Karpas-422 (cell line): ENCODE measurements at places on chromosomes 3 and 15. TPM values are rescaled to one million over a fixed set of nuclear protein-coding genes. Genes with fewer than 3 reads are reported as not detected.

IL17RC gene
- total RNA-seq, result 0.54 and 2.5 TPM in 2 replicates

- no peak for DNase-seq
These were observed 52.7 kb downstream of the TFG start for GRCh38 chr3:100761951-100762350.

DNA sequence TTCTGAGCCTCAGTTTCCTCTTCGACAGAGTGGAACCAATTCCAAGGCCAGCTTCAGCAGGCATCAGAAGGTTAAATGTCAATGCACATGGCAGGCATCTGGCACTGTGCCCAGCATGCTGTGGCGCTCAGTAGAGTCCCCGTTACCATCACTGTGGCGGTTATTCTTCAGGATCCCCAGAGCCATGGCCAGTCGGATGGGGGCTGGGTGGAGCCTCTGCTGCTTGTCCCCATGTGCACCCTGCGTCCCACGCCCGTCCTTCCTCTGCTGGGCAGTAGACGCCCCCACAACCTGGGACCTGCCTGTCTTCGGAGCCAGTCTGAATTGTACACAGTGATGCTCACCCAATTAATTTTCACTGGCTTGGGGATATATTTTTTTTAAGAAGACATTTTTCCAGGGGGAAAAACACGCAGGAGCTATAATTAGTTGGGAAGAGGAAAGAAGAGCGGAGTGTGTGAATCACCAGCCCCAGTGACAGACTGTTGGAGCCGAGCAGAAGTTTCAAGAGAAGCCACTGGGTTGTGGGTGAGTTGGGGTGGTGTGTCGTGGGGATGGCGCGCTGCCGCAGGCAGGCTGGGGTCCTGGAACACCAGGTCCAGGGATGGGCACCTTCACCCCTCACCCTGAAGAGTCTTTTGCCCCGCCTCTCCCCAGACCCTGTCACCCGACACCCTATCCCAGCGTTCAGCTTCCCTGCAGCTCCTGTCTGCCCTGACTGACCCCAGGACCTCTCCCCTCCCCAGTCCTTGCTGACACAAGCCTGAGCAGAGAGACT lies 26.8 kb upstream of the RPL29 start:
- DNase-seq, result peak; percentile 81

GRCh38 chr15:30038667-30039523 lies 43.9 kb upstream of the GOLGA8J start:
- no peak for DNase-seq

- DNase-seq, result no peak
These were observed 18.6 kb downstream of the SSUH2 start for GRCh38 chr3:8625991-8626390.

CCDC191 gene
- total RNA-seq, result 2.8 and 9.4 TPM in 2 replicates

GRCh38 chr3:16179771-16180736 lies 5.6 kb downstream of the GALNT15 start:
- no peak for DNase-seq

GOLGA8J gene
- not detected in 2 replicates for total RNA-seq

ANKRD63 gene
- not detected in 2 replicates for total RNA-seq

PIERCE2 gene
- total RNA-seq, result 6.9 and 12.4 TPM in 2 replicates

DNA sequence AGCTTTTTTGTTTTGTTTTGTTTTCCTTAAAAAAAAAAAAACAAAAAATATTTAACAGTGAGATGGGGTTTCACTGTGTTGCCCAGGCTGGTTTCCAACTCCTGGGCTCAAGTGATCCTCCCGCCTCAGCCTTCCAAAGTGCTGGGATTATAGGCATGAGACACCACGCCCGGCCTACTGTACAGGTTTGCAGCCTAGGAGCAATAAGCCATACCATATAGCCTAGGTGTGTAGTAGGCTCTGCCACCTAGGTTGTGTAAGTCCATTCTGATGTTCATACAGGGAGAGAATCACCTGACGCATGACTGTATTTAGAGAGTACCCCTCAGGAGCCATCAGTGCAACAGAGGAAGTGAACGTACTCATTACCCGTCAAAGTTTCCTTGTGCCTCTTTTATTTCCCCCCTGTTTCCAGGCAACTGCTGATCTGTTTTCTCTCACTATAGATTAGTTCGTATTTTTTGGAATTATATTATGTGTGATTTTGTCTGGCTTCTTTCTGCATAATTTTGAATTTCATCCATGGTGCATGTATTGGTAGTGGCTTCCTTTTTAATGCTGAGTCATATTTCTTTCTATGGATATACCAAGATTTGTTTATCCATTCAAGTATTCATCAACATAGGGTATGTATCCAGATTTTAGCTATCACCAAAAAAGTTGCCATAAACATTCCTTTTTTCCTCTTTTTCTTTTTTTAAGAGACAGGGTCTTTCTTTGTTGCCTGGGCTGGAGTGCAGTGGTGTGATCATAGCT lies 9.9 kb downstream of the ACAD9 start:
- no peak for DNase-seq

MYD88 gene
- 11.3 and 23.0 TPM in 2 replicates for total RNA-seq

- no peak for DNase-seq
These were observed 114.0 kb downstream of the FAM174B start for GRCh38 chr15:92541291-92542200.

ZBTB20 gene
- total RNA-seq, result 1.6 and 2.8 TPM in 2 replicates

DNA sequence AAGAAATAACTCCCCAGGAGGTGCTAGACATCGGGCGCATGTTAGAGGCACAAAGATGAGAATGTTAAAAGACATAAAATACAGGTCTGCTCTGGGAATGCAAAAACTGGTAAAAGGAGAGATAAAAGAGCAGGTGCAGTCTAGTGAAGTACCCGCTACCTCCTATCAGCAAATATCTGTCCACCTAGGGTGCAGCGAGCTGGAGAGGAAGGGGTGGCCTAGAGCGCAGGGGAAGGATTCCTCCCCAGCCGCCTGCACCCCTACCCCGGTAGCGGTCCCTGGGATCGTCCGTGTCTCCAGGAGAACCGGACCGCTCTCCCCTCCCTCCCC lies 237 bp upstream of the ZNF662 start:
- no peak for DNase-seq

DNA sequence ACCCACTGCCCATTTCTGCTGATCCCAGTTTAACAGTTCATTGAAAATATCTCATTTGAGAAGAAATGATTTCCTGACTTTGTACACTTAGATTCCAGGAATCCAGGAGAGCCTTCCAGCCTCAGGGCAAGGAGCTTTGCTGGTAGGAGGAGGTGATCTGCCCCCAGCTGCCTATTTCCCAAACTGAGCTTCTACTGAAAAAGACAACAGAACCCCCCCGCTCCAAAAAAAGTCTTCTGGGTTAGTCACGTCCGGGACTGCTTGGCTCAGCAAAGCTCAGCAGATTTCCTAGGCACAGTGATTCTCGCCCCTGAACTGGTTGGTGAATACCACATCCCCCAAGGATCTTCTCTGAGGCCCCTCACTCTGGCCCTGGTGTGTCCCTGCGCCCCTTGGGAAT lies 13.1 kb downstream of the SLC6A6 start:
- DNase-seq, result no peak

GRCh38 chr3:23389089-23389488 lies 186.0 kb downstream of the UBE2E2 start:
- DNase-seq, result no peak

DNA sequence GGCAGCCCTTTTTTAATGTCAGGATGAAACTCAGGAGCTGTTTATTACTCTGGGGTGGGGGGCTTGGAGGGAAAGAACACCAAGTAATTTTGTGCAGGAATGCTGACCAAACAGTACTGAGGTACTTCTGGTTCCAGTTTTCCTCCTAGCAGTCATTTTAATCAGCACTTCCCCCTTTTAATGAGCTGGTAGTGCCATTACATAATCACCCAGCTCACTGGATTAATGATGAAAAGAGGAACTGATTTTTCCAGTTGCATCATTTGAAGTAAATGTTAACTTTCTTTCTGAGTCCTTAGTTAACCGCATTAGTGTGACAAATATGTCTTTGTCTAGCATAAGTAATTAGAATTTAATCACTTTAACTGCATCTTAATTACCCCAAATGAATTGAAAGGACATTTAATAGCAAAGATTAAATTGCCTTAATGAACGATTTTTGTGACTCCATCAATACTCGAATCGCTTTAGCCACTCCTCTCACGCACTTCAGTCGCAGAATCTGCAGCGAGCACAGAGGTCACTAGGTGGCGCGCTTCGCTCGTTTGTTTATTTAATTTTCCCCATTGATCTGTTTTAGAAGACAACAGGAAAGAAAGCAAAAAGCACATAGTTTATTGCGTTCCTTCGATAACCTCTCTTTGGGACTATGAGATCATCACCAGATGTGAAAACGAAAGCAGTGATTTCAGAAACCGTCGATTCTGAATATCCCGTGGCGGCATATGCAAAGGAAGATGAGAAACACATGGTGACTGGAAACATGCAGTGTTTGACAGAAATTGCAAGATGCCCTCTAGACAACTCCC lies 9.8 kb downstream of the ONECUT1 start:
- peak; percentile 87 for DNase-seq

GRCh38 chr3:38746641-38747040 lies 69.4 kb downstream of the SCN10A start:
- DNase-seq, result peak; percentile 16

- no peak for DNase-seq
These were observed 71.4 kb downstream of the TFDP2 start for GRCh38 chr3:142077859-142078500.

OSBPL10 gene
- total RNA-seq, result 87.0 and 106 TPM in 2 replicates

DNA sequence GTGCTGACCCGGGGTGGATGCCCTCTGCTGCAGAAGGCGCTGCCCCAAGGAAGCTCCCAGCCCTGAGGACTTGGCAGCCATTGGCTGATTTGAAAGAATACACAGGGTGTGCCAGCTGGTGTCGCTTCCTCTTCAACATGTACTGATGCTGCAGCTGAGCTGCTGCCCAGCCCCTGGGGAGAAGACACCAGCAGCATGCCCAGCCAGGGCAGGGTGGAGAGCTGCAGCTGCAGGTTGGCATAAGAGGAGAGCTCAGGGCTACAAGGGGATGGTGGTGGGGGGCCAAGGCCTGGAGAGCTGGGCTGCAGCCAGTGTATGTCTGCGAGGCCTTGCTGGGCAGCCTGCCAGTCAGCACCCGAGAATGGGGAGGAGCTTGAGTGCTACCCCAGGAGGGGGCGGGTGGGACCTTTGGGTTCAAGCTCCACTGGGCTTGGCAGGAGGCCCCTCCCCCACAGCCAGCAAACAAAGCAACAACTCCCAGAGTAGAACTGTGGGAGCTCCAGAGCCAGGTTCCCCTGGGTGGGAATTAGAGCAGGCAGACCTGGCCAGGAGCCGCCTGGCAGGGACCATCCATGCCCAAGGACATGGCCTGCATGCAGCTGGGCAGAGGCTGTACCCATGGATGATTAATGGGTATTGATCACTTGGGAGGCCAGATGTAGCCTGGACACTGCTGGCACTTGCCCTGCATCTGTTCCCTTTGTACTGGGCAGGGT lies 9.2 kb upstream of the SEMA4B start:
- peak; percentile 92 for DNase-seq

TMEM158 gene
- not detected in 2 replicates for total RNA-seq

MYZAP gene
- total RNA-seq, result not detected in 2 replicates

DNA sequence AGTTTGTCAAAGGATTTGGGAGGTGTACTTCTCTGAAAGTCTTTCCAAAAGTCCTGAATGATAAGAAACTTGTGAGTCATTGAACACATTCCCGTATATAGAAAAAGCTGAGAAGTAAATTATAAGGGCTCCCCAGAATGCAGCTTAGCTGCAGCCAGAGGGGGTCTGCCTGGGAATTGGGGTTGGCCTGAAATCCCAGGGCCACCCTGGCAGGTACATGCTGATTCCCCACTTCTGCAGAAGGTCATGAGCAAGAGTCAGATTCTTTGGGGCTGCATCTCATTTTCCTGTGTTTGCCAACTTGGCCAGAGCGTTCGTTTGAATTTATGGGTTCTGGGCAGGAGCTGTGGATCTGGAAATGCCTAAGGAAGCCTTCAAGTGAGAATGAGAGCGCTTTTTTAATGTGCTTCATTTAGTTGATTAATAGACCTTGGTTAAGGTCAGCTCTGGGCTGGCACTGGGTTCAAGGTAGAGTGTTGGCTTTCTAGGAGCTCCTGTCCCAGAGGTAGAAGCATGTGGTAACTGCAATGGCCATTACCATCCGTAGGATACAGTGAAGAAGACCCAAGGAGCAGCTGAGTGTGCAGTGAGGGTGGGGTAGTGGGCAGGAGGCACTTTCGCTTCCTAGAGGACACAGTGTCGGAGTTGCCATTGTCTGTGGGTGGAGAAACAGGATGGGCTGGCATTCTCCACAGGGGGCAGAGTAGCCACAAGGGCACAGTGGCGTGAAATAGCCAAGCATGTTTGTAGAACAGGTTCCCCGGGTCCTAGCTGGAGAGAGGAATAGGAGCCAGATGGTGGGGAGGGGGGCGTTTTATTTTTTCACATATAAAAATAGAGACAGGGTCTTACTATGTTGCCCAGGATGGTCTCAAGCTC lies 3.2 kb downstream of the SLC6A6 start:
- DNase-seq, result no peak

ZKSCAN7 gene
- total RNA-seq, result 7.3 and 13.7 TPM in 2 replicates

DNA sequence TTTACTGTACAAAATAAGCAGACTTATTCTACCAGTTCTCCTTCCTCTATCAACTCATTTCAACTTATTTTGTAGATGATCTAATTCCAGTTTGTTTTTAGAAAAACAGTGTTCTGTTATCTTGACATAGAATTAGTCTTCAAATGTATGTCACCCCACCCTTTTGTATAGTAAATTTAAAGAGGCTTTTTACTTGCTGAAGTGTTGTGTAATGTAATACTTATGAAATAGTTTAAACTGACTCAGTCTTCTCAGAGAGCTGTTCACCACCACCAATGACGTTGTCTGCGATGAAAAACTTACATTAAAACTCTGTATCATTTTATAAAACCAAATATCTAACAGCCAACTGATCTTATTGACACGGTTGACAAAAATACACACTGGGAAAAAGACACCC lies 82.9 kb downstream of the RAP2B start:
- no peak for DNase-seq

DNA sequence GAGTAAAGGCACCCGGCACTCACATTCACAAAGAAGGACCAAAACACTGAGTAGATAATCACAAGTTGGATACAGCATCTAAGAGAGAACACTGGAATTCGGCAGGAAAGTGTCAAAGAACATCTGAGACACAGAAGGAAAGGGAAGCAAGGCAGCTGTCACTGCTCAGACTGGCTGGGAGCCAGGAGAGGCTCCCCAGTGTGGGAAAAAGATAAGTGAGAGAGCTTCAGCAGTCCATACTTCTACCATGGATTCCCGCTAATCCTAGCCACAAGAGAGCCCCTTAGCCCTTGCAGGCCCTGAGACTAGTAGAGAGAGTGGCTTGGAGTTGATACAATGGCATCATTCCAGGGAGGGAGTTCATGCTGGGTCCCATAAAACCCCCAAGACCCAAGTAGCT lies 36.7 kb upstream of the CP start:
- no peak for DNase-seq
